Activated T-helper 1 cell treated with Interleukin-2 at 50 U/mL for 16 hours (primary cell): ENCODE measurements at places on chromosomes 5 and 9.

GRCh38 chr5:4348919-4349318, 753.3 kb downstream of the IRX1 start:
- DNase-seq = no peak

DNA sequence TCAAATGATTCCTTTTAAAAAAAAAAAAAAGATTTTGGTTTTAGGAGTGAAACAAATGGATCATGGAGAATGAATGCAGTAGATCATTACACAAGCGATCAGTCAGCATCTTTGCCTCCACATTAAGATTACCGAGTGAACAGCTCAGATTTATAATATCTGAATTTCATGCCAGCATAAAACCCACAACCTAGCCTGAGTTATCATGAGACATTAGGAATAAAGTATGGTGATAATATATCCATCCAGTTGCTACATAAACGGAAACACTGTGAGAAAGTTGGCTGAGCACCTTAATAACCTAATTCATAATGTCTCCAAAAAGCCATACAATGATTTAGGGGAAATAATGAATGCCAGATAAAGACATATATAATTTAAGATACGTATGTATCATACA, 553.1 kb upstream of the TUSC1 start:
- no peak for DNase-seq

- DNase-seq = no peak
These were observed 202.9 kb downstream of the EPB41L4A start for GRCh38 chr5:112216140-112216539.

DNA sequence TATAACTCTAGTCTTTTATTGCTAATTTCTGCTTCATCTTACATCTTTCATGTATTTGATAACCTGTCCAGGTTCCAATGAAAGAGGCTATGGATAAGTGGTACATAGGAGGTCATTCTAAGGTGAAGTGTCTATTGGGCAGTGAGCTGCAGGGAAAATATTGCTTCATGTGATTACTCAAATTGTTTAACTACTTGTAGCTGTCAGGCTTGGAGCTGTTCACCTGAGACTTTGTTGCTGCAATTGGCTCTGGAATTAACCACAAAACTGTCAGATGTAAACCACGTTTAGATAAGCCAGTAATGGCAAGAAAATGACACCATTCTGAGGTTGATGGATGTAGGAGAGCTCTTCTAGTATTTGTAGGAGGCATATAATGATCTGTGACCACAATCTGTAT, 26.0 kb downstream of the ADAMTSL1 start:
- no peak for DNase-seq

DNA sequence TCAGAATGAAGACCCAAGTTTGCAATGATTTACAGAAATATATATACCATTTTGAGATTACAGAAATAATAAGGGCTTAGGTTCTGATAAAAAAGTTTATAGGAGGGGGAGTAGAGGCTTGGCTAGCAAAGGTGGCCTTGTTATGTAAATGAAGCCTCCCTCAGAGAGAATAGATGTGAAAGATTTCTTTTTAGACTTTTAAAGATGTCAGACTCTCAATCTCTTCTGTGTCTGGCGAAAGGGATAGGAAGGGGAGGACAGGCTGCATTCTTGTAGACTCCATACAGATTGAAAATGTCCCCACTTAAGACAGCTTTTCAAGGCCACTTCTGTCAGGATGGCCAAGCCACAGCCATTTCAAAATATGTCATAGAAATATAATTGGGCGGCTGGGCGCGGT, 63.1 kb upstream of the CLINT1 start:
- no peak for DNase-seq

GRCh38 chr9:104448036-104448435, 56.0 kb upstream of the OR13F1 start:
- DNase-seq = no peak

DNA sequence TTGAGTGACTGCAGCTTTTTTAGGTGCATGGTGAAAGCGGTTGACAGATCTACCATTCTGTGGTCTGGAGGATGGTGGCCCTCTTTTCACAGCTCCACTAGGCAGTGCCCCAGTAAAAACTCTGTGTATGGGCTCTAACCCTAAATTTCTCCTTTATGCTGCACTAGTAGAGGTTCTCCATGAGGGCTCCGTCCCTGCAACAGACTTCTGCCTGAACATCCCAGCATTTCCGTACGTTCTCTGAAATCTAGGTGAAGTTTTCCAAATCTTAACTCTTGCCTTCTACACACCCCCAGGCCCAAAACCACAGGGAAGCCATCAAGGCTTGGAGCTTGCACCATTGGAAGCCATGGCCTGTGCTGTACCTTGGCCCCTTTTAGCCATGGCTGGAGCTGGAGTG, 1898.1 kb upstream of the NUDT12 start:
- no peak for DNase-seq

DNA sequence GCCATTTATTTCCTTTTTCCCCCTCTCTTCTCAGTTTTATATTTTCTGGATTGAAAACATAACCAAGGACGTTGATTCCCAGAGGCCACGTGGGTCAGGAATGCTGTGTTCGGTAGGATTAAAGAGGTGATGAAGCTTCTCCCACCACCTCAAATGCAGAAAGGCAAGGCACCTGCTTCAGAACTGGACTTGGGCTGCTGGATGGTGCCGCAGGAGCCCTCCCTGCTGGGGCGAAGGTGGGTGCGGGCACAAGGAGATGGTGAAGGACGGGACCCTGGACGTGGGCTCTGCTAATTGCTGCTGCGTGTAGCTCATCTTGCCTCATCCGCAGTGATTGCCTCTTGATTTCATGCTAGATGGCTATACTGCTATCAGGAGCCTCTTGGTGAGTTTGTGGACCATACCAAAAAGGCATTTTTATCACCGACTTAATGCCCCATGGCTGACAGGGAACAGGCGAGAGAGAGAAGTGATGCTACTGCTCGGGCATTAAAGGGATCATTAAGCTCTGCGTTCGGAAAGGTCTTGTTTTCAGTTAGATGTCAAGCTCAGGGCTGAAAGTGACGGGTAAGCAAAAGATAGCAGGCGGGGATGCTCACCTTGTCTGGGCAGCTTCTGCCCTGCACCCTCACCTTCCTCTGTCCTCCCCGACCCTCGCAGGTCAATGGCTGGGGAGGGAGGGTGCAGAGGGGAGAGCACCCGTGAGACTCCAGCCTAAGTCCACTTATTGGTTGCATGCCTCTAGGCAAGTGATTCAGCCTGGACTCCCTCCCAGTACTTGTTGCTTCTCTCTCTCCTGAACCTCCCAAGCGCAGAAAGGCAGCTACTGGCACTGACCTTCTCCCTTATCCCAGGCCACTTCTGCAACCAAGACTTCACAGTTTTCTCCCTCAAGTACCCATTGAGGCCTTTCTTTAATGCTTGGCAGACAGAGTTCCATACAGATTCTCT, 71.6 kb upstream of the FSTL4 start:
- DNase-seq = no peak

GRCh38 chr5:78776637-78777036, 128.1 kb upstream of the LHFPL2 start:
- DNase-seq = no peak

GRCh38 chr5:6565492-6565891, 67.4 kb downstream of the NSUN2 start:
- no peak for DNase-seq

DNA sequence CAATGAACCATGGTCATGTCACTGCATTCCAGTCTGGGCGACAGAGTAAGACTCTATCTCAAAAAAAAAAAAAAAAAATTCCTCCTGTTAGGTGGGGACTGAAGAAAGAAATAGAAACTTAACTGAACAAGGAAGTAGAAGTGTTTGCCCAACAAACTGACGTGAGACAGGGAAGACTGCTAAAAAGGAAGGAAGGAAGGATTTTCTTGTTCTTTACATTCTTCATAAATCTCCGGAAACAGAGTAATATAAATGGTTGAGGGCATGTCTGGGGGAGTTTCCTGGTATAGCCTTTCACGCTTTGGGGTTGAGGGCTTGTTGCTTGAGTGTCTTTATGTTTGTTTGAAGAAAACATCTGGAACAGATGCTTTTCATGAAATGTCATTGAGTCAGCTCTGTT, 3.1 kb downstream of the TOR1B start:
- DNase-seq = no peak

GRCh38 chr9:96484521-96484931, 34.6 kb downstream of the HABP4 start:
- DNase-seq = no peak

- DNase-seq = no peak
These were observed 5.1 kb upstream of the POU5F2 start for GRCh38 chr5:93746406-93747056.

- DNase-seq = no peak
These were observed 7.1 kb downstream of the NFX1 start for GRCh38 chr9:33297432-33297831.

DNA sequence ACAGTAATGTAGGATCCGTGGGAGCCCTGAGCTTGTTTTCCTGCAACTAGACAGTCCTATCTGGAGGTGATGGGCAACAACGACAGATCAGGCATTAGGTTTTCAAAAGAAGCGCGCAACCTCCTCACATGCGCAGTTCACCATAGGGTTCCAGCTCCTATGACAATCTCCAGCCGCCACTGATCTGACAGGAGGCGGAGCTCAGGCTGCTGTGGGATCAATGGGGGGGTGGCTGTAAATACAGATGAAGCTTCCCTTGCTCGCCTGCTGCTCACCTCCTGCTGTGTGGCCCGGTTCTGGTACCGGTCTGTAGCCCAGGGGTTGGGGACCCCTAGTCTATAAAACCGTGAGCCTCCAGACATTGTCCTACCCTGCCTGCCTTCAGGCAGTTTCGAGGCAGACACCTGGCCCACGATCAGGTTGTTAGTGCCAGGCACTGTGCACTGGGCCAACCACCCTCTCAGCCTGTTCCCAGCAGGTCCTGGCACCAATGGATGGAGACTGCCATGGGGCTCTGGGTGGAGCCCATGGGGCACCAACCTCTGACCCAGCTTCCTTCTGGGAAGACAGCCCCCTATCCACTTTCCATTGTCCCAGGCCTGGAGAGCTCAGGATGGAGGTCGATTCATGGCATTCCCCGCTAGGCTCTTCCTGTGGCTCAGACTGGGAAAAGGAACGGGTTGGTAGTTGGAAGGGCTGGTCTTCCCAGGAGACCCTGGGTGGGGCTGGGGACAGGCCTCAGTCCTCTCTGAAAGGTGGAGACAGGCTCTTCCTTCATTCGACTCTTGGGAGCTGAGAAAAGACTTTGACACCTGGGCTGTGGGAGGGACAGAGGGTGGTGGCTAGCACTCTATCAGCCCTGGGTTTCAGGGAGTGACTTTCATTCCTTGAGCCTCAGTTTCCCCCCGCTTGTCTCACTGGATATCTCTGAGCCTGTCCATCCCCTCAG, 1.7 kb downstream of the ENDOG start:
- DNase-seq = no peak

GRCh38 chr9:111099199-111100008, 61.1 kb upstream of the LPAR1 start:
- no peak for DNase-seq

GRCh38 chr5:148973455-148973854, 89.4 kb downstream of the SH3TC2 start:
- no peak for DNase-seq

- DNase-seq = no peak
These were observed 12.5 kb downstream of the ST8SIA4 start for GRCh38 chr5:100890461-100891008.

DNA sequence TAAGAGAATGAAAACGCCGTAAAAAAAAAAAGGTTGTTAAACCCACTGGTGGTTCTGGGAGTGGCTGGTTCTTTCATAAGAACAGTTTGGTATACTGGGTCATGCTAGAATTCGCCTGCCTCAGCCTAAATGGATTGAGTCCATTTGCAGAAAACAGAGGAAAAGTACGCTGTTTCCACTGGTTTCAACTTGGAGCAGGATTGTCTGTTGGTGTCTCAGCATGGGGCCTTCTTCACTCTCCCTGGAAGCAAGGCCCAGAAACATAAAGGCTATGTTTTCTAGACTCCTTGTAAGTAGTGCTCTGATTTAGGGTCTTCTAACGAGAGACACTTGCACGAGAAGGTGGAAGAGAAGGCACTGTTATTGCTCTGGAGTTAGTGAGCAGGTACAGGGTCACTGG, 116.9 kb upstream of the MTAP start:
- DNase-seq = no peak

DNA sequence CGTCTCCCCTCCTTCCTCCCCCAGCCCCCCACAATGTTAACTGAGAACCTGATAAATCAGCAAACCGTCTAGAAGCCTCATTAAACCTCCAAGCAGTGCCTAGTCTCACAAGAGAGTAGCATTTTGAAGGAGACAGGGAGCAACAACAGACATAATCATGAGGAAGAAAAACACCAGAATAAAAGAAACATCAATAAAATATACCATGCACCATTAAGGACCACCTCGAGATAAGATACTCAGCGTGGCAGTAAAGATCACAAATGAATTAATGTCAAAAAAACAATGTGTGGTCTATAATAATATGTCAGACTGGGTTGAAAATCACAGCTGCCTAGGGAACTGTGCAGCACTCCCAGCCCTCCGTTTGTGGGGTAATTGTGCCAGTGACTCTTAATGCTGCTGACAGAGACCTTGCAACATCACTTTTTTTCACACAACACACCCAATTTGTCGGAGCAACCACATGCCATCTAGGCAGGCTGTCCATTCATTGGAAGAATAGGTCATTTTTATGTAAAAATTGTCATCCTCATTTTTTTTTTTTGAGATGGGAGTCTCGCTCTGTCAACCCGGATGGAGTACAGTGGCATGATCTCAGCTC, 450.8 kb upstream of the WWC1 start:
- DNase-seq = no peak

DNA sequence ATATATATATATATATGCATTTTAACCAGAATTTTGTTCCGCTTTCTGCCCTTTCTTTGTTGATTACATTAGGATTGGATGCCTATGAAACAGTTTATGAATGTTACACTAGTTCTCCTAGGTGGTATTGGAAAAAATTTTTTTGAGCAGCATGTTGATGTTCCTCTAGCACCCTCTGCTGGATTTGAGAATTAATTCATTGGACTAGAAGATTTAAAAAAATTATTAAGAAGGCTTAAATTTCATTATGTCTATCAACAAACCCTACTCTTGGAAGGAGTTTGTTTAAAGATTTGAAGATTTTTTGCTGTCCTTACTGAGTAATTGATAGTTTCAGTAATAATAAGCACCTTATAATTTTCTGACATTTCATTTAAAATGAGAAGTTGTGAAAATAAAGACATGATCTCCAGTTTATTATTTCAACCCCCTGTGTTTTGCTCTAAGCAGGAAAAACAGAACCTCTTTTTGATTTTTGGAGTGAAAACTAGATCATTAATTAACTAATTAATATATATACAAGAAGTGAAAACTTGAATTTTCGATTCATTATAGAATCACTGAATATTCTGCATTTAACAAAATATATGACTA, 89.6 kb downstream of the CCDC171 start:
- no peak for DNase-seq

- DNase-seq = no peak
These were observed 732 bp upstream of the SMIM15 start for GRCh38 chr5:61162832-61163567.

DNA sequence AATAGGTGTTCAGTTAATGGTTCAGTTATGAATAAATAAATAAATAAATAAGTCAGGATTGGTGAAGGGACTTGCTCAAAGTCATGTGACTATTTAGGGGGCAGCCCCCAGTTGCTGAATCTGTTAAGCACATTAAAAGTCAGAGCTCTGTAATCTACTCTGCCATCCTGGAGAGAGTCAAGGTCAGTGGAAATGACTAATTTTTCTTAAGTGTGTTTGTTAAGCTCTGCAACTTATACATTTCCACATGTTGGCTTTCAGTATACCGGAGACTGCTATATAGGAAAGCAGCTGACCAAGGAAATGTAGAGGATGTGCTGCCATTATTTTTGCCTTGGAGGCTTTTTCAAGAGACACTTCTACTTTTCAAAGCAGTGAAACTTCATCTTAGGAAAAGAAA, 57.9 kb downstream of the KIAA1958 start:
- DNase-seq = no peak
